ENCODE measurements at places on chromosomes 3 and 15.

DNA sequence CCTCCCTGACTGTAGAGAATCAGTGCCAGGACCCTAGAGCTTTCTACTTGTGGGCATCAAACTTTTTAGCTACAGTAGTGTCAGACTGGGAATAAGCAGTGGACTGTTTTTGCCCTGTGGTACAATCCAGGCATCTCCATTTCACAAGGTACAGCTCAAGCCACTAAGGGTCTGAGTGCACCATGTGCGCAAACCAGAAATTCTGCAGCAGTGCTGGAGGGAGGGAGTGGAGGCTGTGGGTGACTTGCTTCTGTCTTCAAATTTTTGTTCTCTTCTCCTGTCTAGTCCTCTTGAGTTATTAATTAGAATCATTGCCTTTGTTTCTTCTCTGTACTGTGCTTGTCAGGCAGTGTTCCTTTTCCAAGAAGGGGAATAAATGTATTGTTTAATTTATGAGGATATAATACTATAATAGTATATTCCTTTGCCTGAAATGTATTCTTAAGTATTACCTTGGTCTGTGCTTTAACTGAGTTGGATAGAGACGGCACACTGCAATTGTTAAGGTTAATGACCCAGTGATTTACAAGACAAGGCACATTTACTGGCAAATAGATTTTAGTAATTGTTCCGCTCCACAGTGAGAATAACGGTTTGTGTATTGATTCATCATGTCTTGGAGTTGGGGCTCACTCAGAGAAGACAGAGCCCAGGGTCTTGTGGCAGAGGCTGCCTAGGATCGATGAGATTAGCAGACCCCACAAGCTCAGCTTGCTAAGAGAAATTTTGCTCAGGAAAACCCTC, 390.6 kb upstream of the CFAP20DC start:
- DNase-seq = no peak

DNA sequence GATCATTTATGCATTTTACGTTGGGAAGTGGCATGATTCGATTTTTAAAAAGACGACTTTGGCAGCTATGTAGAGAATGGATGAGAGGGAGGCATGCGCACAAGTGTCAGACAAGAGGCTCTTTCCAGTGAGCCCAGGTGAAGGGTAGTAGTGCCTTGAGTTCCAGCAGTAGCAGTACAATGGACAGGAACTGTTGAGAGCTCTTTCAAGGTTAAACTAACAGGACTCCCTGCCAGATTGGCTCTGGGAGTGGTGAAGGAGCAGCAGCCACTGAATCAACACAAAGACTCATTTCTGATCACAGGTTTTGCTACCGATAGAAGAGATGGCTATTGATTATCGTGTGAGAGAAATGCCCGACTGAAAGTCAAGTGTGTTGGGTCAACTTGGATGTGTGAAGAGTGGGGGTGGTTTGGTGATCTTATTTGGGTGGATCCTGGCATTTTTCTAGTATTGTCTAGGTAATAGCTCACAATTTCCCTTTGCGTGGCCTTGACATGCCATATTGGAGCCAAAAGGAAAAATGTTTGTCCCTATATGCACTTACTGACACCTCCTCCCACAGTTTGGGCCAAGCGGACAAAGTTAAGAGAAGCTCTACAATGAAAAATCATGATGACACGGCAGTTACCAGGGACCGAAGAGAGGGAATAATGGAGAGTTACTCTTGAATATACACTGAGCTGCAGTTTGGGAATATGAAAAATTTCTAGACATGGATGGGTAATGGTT, 81.6 kb upstream of the MDFIC2 start:
- DNase-seq = no peak

DNA sequence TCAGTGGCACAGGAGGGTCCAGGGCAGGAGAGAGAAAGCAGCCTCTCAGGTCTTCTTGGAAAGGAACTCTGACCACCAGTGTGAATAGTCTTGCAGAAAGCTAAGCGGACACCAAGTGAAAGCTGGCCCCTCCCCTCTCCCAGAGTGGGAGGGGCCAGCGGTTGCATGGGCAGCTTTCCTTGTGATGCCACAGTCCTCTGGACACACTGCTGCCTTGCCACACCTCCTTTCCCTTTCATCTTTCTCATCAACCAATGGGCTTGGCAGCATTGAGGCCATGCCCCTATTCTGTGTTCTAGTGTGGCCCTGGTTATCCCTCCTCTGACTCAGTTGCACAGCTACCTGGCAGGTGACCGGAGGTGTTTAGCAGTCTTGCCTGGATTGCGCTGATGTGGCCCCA, 49.7 kb upstream of the GOLGA6B start:
- DNase-seq = no peak

GRCh38 chr3:61594964-61595285, 33.6 kb downstream of the PTPRG start:
- DNase-seq = no peak

GRCh38 chr15:97790180-97790579, 170.3 kb upstream of the ARRDC4 start:
- DNase-seq = no peak

DNA sequence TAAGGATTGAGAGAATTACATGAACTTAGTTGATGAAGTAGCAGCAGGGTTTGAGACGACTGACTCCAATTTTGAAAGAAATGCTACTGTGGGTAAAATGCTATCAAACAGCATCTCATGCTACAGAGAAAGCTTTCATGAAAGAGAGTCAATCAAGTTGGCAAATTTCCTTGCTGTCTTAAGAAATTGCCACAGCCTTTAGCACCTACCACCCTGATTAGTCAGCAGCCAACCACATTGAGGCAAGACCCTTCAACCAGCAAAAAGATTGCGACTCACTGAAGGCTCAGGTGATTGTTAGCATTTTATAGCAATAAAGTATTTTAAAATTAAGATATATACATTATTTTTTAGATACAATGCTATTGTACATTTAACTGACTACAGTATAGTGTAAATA, 80.9 kb downstream of the RAP2B start:
- no peak for DNase-seq

DNA sequence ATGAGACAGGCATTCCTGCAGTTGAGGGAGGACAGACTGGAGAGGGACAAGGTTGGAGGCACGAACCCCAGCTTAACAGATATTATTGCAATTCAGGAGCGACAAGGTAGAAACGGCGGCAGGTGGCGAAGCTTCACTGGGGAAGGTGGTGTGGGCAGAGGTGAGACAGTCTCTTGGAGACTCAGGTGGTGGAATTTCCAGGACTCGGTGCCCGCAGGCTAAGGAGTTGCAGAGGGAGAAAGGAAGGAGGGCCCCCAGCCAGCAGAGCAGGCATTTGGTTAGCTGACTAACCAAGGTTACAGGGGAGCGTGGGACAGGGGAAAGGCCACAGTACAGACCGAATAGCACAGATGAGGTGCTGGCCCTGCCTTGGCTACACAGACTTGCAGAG, 3.0 kb downstream of the FAM174B start:
- no peak for DNase-seq

DNA sequence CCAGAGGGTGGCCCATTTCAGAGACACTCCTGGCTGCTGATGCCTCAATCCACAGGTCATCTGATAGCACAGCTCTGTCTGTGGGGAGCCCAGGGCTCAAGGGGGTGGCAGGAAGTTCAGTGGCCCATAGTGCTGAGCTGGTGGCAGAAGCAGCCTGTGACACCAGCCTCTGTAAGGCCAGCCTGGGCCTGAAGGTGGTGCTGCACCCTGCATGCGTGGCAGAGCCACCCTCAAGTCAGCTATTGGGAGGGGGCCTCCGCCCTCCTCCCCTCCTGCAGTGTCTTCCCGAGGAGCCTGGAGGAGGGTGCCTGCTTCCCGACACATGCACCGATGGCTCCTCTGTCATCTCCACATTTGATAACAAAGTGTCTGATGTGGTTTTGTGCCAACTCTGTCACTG, 3.0 kb downstream of the PLA1A start:
- no peak for DNase-seq

GRCh38 chr3:170858599-170858998, 11.4 kb downstream of the RPL22L1 start:
- DNase-seq = no peak

DNA sequence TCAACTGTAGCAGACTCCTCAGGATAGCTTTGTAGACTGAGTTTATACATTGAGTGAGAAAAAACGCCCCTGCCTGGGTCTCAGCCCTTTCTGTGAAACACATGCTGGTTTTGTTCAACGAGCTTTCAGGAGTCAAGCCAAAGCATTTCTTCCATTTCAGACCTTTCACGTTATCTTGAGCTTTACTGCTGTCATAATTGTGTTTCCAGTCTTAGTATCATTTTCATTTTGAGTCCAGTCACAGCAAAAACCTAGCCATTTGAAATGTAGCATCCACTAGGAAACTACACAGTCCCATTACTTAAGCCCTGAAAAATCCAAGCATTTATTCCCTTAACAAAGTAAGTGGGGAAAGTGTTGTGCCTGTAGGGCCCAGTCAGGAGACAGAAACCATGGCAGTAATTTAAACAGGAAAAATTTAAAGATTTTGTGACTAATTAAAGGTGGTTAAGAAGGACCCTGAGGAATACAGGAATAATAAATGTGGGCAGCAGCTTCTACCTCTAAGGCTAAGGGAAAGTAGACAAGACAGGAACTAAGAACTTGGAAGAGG, 110.1 kb upstream of the ABHD17C start:
- no peak for DNase-seq

DNA sequence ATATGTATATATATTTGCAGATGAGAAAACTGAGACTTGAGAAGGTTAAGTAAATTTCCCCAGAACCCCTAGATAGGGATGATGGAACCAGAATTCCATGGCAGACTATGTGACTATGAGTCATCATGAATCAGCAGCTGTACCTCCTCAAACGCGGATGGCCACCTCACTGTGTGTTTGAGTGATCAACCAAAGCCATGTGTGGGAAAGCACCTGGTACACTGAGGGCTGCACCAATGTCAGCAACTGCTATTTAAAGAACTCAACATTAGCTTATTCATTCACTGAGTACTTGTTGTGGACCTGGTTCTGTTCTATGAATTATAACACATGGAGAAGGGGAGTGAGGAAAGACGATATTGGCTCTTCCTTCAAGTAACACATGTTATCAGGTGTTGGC, 377.0 kb downstream of the GAP43 start:
- DNase-seq = no peak

GRCh38 chr3:160564258-160564911, 986 bp downstream of the KPNA4 start:
- DNase-seq = no peak

DNA sequence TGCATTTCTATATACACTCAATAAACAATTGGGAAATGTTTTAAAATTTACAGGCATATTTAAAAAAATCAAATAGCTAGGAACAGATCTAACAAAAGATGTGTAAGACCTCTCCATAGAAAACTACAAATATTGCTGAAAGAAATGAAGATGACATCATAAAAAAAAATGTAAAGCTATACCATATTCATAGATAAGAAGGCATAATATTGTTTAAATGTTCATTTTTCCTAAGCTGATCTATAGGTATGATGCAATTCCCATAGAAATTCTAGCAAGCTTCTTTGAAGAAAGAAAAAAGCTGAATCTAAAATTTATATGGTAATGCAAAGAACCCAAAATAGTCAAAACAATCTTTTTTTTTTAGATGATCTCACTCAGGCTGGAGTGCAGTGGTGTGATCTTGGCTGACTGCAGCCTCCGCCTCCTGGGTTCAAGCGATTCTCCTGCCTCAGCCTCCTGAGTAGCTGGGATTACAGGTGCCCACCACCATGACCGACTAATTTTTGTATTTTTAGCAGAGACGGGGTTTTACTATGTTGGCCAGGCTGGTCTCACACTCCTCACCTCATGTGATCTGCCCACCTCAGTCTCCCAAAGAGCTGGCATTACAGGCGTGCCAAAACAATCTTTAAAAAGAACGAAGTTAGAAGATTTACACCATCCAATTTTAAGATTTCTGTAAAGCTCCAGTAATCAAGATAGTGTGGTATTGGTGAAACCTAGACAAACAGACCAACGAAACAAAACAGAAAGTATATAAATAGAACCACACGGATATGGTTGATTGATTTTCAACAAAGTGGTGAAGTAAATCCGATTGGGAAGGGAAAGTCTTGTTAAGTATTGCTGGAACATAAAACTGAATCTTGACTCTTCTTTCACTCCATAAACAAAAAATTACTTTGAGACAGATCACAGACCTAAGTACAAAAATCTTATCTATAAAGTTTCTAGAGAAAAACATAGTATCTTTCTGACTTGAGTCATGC, 6.3 kb upstream of the BHLHE40 start:
- no peak for DNase-seq

- no peak for DNase-seq
Observed at GRCh38 chr3:78895528-78895927, 872.3 kb downstream of the ROBO1 start.

DNA sequence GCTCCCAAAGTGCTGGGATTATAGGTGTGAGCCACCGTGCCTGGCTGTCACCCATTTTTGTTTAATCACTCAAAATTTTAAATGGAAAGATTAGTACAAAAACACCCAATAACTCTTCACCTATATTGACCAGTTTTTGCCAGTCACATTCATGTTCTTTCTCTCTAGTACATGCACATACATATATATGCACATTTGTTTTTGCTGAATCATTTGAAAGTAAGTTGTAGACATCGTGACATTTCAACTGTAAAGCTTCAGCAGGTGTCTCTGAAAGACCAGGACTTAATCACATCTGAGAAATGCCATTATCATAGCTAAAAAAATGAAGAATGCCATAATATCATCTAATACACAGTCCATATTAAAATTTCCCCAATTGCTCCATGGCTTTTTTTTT, 6.5 kb upstream of the SEMA4B start:
- no peak for DNase-seq

- no peak for DNase-seq
Observed at GRCh38 chr3:57864853-57865252, 108.7 kb downstream of the SLMAP start.

DNA sequence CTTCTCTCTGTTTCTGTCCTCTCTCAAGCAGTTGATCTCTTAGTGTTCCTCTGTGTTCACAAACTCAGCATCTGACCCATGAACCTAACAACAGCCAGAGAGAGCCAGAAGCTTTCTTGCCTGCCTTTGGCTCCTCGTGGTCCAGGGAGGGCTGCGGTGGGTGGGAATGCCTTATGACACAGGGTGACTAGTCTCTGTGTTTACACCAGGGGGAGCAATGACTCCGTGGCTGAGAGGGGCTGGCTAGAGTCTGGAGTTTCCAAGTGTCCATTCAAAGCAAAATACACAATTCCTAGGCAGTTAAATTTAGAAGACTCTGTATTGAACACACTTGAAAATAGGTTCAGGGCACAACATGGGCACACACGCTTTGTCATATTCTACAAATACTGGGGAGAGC, 370.0 kb upstream of the FRG2C start:
- no peak for DNase-seq

- no peak for DNase-seq
Observed at GRCh38 chr3:125019271-125019670, 36.5 kb downstream of the HEG1 start.
